GM13976 (cell line): ENCODE measurements at places on chromosomes 3 and 15.

- no peak for DNase-seq
Measured at GRCh38 chr3:7307410-7307809, 446.5 kb downstream of the GRM7 start.

- DNase-seq = no peak
Measured at GRCh38 chr3:41288785-41289184, 89.5 kb downstream of the CTNNB1 start.

- peak; percentile 32 for DNase-seq
Measured at GRCh38 chr3:135106445-135106844, 311.4 kb downstream of the EPHB1 start.

DNA sequence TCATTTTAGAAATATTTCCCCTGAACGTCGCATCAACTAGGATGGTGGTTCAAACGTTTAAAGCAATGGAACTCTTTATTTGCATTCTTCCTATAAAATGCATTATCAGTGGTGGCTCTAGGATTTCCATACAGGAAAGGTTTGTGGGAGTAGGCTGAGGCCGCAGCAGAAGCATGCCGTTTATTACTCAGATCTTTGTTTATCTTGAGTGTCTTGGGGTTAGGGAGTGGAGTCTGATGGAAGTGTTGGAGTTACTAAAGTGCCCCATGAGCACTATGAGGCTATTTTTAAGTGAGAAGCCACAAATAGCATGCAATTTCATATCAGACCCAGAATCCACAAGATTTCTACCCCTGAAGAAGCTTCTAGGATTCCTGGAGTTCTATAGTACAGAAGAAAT is 26.2 kb downstream of the ATOSA start:
- no peak for DNase-seq

GRCh38 chr15:77620297-77620696 is 12.4 kb downstream of the LINGO1 start:
- DNase-seq = no peak

GRCh38 chr15:63045465-63045840 is 2.9 kb downstream of the TPM1 start:
- no peak for DNase-seq
